ENCODE measurements at places on chromosomes 16 and 17.

- DNase-seq, result peak; percentile 33
Measured at GRCh38 chr17:77323413-77324171, 182.8 kb downstream of the SEC14L1 start.

- no peak for DNase-seq
Measured at GRCh38 chr17:80762076-80762475, 217.4 kb downstream of the RPTOR start.

DNA sequence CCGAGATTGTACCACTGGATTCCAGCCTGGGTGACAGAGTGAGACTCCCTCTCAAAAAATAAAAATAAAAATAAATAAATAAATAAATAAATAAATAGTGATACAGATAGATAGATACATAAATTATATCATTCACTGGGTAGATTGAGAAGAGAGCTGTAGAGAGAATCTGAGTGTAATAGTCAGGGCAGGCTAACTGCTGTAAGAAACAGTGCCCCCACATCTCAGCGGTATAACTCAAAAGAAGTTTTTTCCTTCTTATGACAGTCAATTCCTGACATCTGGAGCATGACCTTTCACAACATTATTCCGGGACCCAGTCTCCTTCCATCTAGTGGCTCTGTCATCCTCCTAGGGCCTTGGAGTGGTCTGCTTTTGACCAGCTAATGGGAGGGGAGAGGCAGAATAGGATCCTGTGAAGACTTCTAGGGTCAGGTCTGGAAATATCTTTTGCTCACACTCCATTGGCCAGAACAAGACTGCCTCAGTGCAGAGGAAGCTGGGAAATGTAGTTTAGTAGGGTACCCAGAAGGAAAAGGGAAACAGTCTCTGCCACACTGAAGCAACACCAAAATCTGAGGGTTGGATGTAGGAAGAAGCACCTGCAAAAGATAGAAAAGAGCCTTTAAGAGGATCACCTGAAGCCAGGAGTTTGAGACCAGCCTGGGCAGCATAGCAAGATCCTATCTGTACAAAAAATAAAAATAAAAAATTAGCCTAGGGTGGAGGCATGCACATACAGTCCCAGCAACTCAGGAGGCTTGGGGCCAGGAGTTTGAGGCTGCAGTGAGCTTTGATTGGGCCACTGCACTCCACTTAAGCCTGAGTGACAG lies 3.0 kb upstream of the QPRT start:
- peak; percentile 19 for DNase-seq

DNA sequence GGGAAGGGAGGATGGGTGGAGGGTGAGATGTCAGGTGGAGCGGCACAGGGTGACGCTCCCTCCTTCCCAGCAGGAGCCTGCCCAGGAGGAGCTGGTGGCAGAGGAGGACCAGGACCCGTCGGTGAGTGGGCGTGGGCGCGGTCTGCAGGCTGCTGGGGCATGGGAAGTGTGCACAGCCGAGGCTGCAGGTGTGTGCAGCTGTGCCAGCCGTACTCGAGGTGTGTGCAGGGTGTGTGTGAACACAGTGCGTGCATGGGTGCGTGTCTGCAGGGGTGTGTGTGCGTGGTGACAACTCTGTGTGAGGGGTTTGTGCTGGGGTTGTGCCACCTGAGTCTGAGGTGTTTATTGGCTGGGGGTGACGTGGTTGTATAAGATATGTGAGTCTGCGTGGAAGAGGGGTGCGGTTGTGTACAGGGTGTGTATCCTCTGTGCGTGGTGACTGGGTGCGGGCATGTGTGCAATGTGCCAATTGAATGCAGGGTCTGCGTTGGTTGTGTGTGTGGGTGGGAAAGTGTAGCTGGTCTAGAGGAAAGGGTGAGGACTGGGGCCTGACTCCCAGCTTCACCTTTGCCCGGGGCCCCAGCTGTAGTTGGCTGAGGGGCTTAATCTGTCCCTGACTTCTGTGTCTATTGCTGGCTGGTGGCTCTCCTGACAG lies 670 bp downstream of the TNFSF12 start:
- peak; percentile 42 for DNase-seq

- DNase-seq, result no peak
Measured at GRCh38 chr17:77223642-77224420, 83.1 kb downstream of the SEC14L1 start.

- DNase-seq, result no peak
Measured at GRCh38 chr17:47982091-47982617, 11.2 kb downstream of the CDK5RAP3 start.

GRCh38 chr16:57884655-57885133 lies 82.4 kb upstream of the KIFC3 start:
- DNase-seq, result no peak

DNA sequence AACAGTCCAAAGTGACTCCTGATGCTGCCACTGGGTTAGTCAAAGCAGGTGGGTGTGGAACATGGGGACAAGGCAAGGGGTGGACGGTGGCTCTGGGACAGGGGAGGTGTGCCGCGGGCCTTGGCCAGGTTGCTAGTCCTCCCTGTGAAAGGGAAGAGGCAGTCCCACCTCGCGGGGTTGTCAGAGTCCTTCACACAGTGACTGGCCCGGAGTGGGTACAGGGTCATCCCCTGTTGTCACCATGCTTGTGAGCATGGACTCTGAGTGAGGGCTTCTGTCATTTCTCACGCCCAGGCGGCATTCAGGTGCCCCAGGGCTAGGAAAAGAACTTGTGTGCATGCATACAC lies 3.1 kb upstream of the ZNF469 start:
- DNase-seq, result no peak

DNA sequence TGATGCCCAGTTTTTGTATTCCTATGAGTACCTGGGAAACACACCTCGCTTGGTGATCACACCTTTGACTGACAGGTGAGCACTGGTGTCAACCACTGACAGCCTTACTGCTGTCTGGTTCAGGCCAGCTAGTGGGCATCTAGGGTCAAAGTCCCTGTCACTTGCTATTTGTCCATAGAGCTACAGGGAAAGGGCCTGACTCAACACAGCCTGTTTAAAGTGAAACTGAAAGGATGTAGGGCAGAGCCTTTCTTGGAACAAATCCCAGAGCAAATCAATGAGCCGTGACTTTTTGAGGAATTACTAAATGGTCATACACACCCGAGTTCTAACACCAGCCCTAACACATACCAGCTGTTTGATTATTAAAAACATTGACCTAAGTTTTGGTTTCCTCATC lies 106.8 kb downstream of the DNAH9 start:
- no peak for DNase-seq

GRCh38 chr17:73308017-73308823 lies 3.6 kb downstream of the CDC42EP4 start:
- DNase-seq, result no peak

- DNase-seq, result no peak
Measured at GRCh38 chr16:86110134-86110533, 211.2 kb downstream of the IRF8 start.

DNA sequence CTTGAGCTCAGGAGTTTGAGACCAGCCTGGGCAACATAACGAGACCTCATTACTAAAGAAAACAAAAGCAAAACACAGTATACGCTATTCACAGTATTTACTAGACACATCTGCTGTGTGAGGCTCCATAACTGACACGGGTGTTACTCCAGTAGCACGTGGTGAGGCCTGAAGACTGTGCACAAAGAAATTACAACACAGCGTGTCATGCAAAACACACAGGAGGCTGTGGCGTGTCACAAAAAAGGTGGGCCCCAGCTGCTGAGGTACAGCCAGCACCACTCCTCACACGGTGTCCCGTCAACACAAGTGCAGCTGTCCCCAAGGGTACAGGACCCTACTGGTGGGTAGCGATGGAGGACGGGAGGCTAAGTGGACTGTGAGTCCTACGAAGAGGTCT lies 2.7 kb downstream of the CYBC1 start:
- no peak for DNase-seq

- DNase-seq, result no peak
Measured at GRCh38 chr17:2856727-2857126, 60.5 kb downstream of the RAP1GAP2 start.

DNA sequence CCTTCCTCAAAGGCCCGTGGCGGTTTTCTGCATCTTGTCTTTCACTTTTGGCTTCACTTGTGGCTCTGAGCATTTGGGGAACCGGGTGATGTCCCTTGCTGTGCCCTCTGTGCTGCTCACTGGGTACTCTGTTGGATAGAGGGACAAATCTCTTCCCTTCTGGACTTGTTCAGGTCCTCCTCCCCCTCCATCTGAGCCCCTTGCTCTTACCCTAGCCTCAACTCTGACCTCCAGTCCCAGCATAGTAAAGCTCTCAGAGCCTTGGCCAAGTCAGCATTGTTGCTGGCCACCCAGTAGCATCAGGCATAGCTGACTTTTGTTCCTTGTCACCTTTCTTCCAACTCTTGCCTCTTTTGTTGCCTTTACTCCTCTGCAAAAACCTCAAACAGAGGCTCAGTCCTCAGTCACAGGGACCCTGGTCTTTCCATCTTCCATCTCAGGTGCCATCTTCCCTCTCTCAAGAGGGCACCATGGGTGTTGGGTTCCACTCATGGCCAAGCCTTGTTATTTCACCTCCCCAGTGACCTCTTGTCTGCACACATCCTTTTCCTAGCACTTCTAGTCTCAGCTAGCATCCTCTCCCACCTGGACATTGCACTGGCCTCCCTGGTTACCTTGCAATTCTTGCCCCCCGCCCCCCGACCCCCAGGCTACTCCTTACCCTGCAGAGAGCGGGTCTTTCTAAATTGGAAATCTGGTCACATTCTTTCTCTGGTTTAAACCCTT lies 393 bp upstream of the PSMB10 start:
- DNase-seq, result peak; percentile 84

DNA sequence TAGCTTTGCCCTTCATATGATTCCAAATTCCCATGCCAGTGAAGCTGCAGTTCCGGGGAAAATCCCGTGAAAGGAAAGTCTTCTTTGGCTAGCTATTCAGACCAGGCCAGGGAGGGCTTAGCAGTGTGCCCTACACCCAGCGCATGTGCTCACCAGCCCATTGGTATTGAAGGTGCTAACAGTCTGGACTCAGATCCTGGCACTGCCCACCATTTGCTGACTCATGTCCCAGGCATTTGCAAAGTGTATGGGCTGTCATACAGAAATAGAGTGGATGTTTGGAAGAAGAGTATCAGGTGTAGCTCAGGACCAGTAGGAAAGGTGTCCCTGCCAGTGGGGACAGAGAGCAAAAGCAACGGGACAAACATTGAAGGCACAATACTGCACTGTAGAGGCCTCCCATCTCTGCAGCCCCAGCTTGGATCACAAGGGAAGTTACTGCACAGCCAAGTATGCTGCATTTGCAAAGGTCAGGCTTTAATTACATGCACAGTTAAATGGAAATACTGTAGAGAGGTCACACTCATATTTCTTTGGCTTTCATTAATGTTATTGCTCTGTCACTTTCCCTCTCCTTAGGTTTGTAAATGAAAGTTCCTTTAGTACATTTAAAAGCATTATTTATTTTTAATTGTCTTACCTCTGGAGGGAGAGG lies 220.0 kb downstream of the IRX3 start:
- no peak for DNase-seq

DNA sequence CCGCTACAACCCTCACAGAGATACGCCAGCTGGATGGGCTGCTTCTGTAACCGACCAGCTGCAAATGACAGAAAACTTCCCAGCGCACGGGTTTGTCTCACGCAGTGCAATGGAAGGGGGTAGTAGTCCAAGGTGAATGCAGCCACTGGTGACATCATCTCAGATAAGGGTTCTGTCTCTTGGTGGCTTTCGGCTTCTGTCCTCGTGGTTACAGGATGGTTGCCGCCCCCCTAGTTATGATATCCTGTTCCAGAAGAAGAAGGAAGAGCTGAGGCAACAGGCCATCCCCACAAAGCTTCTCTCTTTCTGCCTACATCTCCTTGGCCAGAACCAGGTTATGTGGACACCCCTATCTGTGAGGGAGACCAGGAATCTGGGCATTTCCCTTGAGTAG lies 40.3 kb upstream of the BAHCC1 start:
- DNase-seq, result no peak

- DNase-seq, result peak; percentile 58
Measured at GRCh38 chr17:61410141-61411010, 10.7 kb downstream of the TBX2 start.

- DNase-seq, result no peak
Measured at GRCh38 chr17:63418540-63418939, 27.6 kb downstream of the CYB561 start.

GRCh38 chr16:65323655-65324237 lies 201.9 kb upstream of the CDH11 start:
- DNase-seq, result no peak

GRCh38 chr16:57623251-57624043 lies 5.0 kb upstream of the ADGRG1 start:
- DNase-seq, result no peak

DNA sequence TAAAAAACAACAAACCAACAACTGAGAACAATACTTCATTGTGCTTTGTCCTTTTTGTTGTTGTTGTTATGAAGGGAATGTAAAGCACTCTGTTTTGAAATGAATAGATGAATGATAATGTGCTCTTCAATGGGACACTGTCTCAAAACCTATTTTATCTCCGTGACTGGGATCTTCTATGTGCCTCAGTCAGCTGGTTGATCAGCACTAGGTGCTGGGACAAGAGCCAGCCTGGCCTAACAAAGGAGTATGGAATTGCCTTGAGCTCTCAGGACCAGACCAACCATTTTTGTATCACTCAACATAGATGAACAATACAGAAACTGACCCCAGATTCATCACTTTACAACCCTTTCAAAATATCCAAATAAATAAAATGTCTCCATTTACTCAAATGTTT lies 440.2 kb downstream of the KCNJ2 start:
- no peak for DNase-seq

GRCh38 chr17:72046643-72047612 lies 73.9 kb upstream of the SOX9 start:
- no peak for DNase-seq

GRCh38 chr17:64627797-64628196 lies 34.3 kb downstream of the SMURF2 start:
- DNase-seq, result no peak

DNA sequence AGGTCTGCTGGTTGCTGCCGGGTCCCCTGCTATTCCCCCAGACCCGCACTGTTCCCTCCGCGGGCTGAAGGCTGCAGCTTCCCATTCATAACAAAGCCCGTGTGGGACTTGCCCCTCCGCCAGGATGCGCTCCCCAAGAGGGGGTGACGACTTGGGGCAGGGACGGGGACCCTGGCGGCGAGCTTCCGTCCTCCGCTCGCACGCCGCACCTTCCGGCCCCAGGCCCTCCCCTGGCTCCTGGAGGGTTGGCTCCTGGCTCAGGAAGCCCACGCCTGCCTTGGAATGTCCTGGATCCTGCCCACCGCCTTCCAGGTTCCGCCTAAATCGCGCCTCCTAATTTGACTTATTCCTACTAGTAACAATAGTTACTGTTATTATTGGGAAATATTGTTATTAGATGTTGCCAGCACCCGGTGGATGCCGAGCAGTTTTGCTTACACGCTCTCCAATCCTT lies 1.1 kb upstream of the TFAP4 start:
- DNase-seq, result no peak

DNA sequence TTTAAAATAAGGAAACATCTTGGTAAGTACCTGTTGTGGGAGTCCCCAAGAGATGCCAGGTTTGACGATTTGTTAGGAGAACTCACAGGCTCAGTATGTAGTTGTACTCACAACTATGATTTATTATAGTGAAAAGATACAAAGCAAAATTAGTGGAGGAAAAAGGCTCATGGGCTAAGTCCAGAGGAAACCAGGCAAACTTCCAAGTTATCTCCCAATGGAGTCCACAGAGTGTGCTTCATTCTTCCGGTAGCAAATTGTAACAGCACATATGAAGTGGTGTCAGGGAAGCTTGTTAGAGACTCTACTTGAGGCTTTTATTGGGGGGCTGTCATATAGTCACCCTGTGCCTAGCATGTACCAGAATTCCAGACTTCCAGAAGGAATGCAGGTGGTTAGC lies 2.3 kb downstream of the DDX19A start:
- DNase-seq, result no peak

Data from central memory CD4-positive, alpha-beta T cell (primary cell).